ENCODE measurements at places on chromosomes 4 and X.

DNA sequence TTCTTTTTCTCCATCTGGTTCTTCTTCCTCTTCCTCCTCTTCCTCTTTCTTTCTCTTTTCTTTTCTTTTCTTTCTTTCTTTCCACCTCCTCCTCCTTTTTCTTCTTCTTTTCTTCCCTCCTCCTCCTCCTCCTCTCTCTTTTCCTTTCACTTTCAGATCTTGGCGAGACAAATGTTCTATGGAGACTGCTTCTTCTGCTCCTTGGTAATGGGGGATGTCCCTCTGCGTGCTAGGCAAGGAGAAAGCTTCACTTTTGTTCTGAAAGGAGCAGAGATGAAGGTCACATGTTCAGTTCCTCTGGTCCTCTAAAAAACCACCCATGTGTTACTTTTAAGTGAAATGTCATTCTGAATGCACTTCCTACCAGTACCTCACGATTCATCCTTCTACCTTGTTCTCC lies 33.2 kb downstream of the NBDY start:
- no peak for DNase-seq

DNA sequence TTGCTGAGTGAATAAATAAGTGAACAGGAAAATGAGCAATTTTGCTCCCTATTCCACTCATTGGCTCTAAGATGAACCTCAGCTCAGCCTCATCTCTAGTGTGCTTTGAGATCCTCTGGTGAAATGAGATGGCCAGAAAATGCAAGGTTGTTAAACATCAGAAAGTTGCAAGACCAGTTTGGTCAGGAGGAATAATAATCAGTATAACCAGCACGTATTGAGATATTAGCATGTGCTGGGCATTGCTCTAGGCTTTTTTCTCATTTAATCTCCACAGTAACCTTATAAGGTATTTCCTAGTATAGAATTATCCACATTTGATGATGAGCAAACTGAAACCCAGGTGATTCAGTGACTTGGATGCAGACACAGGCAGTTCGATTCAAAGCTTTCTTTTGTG lies 110.5 kb upstream of the PAK3 start:
- no peak for DNase-seq

GRCh38 chr4:147480502-147480890 lies 401 bp upstream of the EDNRA start:
- DNase-seq: no peak

- no peak for DNase-seq
Observed at GRCh38 chrX:70183091-70183490, 5.8 kb downstream of the DGAT2L6 start.

- DNase-seq: no peak
Observed at GRCh38 chrX:149518236-149518635, 13.1 kb upstream of the IDS start.
